ENCODE measurements at places on chromosomes 12 and 14. TPM values are rescaled to one million over a fixed set of nuclear protein-coding genes. Genes with fewer than 3 reads are reported as not detected.

Gene BEST3
- total RNA-seq, result not detected

Gene TPCN1
- 22.6 TPM for total RNA-seq

Gene JPH4
- 0.52 TPM for total RNA-seq

Gene TAS2R50
- 0.42 TPM for total RNA-seq

Gene TMEM132D
- total RNA-seq, result not detected

Gene SERPINA9
- not detected for total RNA-seq
